ENCODE measurements at places on chromosomes 5 and 9. TPM values are rescaled to one million over a fixed set of nuclear protein-coding genes. Genes with fewer than 3 reads are reported as not detected.

The C9orf50 gene
- not detected for total RNA-seq

The AGXT2 gene
- not detected for total RNA-seq

The CARD19 gene
- total RNA-seq, result 36.9 TPM

DNA sequence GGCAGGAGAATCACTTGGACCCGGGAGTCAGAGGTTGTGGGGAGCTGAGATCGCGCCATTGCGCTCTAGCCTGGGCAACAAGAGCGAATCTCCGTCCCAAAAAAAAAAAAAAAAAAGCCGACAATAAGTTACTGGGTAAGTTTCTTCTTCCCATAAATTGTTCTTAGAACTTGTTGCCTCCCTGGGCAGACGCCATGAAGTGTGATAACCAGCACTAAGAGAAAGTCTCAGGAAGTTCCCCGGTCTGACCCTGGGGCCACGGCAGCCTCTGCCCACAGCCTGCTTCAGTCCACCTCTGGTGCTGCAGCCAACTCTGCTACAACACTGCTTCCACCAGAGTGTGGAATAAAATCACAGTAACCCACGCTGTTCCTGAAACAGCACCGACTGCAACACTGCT lies 19.1 kb downstream of the LPCAT1 start:
- no peak for DNase-seq

- no peak for DNase-seq
Measured at GRCh38 chr5:169646856-169647255, 9.8 kb downstream of the DOCK2 start.

GRCh38 chr5:18457255-18457654 lies 823.0 kb downstream of the TAF11L14 start:
- DNase-seq, result no peak

DNA sequence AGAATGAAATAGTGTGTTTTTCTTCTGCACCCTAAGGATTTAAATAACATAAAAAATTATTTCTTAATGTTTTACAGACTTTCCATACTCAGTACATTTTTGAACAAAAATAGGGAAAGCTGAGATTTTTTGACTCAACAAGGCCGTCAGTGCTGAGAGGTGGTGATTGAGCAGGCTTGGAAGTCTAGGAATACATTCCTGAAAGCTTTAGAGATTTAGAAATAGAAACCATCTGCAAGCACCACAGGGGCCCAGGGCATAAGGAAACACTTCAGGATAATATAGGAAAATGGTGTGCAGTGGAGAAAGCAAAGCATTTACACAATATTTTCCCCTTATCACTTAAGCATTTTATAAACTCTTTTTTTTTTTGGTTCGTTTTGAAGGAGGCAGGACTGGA lies 5.2 kb downstream of the BASP1 start:
- DNase-seq, result no peak

- DNase-seq, result no peak
Measured at GRCh38 chr5:111685969-111686368, 71.0 kb downstream of the NREP start.

GRCh38 chr5:34516166-34516565 lies 140.0 kb upstream of the RAI14 start:
- DNase-seq, result no peak

GRCh38 chr5:139869042-139869790 lies 73.6 kb downstream of the PSD2 start:
- DNase-seq, result no peak
